Type B pancreatic cell (in vitro differentiated cells): ENCODE measurements at places on chromosomes 1 and 21.

DNA sequence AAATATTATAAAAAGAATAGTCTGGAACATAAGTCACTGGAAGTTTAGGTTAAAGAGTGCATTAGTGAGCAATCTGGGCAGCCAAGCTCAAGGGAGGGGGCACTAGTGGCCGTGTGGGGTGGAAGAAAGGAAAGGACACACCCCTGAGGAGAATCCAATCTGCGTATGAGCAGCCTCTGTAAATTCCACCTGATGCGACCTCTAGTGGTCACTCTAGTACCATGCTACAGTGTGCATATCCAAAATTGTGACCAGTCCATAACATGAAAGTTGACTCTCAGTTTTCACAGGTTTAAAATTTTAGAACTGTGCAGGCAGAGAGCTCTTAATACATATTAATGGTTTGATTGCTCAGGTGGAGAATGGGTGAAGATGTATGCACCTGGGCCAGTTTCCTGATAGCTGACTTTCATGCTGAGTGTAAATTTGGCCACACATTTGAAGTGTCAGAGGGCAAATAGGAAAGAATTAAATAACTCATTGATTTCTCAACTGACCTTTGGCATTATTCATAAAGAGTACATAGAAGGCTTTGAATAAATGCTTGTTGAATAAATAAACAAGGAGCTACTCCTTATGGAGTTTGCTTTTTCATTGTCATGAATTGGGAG lies 105.9 kb upstream of the C21orf91 start:
- no peak for DNase-seq

DNA sequence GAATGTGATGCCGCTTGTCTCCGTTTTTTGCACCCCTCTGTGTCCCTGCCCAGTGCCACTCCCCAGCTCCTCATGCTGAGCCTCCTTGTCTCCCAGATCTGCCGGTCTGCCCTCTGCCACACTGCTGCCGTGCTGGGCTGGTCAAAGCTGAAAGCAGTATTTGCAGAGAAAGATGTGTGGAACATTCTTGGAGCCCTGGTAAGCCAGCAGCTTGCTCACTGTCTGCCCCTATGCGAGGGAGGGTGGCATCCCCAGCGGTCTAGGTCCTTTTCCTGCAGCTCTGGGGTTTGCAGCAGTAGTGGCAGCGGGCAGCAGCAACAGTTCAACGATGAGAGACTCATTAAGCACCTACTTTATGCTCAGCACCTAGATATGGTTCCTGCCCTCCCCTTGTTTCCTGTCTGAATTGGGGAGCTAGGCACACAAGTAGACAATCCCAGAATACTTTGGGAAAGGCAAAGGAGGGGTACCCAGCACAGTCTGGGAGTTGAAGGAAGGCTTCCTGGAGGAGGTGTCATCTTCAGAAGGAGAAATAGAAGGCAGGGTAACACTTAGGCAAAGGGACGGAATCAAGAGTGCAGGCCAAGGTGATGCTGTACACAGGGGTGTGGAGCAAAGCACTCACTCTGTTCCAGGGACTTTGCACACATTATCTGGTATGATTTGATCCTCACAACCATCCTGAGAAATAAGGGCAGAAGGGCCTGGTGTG lies 63.1 kb downstream of the KIF21B start:
- DNase-seq = no peak

DNA sequence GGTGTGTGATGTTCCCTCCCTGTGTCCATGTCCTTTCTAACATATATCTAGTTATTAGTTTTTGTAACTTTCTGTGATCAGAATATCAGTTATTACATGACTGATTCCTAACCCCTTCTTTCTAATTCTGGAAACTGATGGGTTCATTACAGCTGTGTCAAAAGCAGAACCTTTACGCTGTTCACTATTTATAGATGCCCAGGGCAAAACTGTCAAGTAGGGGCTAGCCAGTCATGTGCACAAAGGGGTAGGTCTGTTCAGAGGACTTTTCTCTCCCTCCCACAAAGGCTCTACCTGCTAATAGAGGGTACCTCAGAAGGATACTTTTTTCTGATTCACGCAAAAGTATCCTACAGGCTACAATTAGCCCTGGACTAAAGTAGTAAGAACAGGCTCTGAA lies 79.2 kb downstream of the NRDC start:
- no peak for DNase-seq

DNA sequence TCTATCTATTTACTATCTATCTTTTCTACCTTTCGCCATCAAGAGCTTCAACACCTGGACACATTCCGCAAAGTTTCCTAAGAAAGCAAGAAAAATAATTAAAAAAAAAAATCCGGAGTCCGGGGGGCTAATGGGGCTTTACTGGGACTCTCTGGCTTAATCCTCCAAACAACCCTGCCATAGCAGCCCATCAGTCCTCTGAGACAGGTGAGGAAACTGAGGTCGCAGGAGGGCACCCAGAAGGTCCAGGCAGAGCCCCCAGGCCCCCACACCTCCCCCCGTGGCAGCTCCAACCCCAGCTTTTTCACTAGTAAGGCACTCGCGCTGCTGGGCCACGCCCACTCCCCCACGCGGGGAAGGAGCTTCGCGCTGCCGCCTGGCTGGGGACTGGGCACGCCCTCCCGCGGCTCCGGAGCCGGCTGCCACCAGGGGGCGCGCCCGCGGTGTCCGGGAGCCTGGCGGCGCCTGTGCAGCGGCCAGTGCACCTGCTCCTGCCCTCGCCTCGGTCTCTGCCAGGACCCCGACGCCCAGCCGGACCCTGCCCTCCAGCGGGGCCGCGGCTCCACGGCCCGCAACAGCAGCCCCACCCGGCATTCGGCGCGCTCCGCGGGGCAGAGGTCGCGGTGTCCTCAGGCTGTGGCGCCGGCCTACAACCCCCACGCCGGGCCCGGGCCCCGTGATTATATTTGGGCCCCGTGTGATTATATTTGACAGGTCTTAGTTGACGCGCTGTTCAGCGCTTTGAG lies 54.1 kb upstream of the SAMD11 start:
- peak; percentile 83 for DNase-seq

DNA sequence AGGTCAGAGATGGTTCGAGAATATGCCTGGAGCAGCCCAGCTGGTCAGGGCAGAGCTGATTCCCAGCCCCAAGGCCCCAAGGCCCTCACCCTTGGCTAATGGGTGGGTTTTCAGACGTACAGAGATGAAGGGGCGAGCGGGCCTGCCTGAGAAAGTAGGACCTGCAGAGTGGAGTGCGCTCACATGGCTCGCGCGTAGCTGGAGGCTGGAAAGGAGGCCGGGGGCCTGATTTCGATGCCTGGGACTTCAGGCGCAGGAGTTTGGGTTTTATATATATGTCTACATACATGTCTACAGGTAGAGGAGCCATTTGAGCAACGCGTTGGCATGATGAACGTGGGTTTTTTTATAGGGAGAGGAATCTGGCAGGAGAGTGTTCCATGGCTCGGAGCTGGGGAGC lies 8.9 kb downstream of the COQ8A start:
- DNase-seq = no peak

GRCh38 chr1:6172549-6172948 lies 7.6 kb downstream of the CHD5 start:
- DNase-seq = no peak

DNA sequence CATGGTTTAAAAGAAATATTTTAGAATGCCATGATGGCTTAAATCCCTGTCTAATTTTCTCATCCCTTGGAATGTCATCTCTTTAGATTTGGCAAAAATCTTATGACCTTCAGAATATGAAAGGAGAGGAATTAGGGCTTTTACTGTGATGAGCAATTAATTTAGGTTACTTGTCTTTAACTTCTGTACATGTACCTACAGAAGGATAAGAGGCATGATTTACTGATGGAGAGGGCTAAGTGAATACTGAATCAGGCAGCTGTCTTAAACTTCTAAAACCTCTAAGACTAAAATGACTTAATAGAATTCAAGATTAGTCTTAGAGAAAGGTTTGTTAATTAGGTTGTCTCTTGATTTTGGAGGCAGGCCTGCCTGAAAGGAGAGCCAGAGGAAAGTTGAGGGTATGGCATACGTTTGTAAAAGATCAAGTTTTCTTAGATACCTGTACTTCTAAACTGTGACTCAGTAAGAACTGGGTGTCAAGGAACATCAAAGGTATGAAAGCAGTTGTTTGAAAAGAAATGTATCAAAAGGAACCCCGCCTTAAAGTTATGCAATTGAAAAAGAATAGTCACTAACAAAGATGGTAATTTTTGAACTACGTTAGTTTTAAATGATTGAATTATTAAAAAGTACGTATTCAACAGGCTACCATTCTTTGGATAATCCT lies 12.5 kb downstream of the MACO1 start:
- no peak for DNase-seq

GRCh38 chr1:166330096-166330495 lies 163.3 kb upstream of the FAM78B start:
- no peak for DNase-seq

GRCh38 chr1:232696466-232696865 lies 66.5 kb upstream of the SIPA1L2 start:
- no peak for DNase-seq

DNA sequence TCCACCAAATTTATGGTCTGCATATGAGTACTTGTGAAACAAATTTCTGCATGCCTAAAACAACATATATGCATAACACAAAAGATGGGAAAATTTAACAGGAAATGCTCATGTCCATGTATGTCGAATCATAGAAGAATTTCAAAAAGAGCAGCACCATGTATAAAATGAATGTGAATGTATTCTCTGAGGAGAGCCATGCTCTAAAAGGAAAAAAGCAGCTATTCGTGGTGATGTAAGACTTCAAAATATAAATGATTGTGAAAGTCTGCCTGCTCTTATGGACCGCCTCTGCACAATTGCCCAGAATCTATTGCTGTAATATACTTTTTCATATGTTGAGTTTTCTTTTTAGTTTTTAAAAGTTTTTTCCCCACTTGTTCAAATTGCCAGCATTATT lies 66.8 kb downstream of the EPB41 start:
- no peak for DNase-seq

DNA sequence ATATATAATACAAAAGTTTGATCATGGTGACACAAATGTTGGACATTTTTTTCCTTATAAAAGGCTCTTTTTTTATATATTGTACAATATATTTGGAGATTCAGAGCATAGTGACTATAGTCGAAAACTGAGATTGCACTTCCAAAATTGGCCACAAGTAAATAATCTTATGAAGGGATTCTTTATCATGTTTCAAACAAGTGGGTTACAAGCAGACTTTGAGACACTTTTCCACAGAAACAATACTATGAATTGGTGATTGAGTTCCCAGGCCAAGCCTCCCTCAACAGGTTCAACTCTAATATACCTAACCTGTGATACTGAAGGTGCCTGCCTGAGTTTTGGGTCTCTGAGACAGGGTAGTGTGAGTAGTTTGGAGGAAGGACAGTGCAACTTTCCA lies 13.8 kb downstream of the LEPR start:
- no peak for DNase-seq

- DNase-seq = no peak
Measured at GRCh38 chr1:39046613-39047210, 20.6 kb downstream of the NDUFS5 start.

GRCh38 chr1:31221072-31221471 lies 18.6 kb downstream of the NKAIN1 start:
- no peak for DNase-seq

DNA sequence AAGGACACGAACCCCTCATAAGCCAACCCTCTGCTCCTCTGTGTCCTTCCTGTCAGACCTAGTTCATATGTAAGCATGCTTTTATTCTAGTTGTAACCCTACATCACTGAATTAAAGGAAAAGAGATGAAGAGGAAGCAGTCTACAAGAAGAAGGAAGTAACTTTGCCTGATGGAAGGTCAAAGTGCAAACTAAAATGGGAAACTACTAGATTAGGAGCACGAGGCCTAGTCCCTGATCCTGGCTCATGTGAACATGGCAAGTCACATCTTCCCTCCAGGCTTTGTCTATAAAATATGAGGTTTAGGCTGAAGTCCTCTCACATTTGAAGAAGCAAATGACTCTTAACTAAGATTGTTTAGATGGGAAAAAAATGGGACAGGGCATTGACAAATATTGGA lies 13.2 kb downstream of the ZMYND12 start:
- no peak for DNase-seq

- no peak for DNase-seq
Measured at GRCh38 chr1:231103961-231104360, 57.9 kb upstream of the TRIM67 start.

GRCh38 chr1:184031409-184032107 lies 6.0 kb downstream of the COLGALT2 start:
- DNase-seq = no peak

DNA sequence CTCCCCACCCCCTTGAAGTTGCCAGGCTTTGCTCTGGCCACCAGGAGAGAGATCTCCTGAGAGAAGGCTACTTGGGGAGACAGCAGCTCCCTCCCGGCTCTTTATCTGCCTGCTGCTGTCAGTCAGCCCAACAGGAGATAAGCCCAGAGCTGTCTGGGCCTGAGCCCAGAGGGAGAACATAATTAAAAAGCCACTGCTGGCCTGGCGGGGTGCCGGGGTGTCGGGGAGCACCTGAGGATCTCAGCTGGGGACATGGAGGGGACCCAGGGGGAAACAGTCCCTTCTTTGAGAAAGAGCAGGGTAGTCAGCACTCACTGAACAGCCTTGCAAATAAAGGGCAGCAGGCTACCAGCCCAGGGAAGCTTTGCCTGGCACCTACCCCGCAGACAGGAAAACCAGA lies 17.9 kb downstream of the VWA5B1 start:
- DNase-seq = no peak

- no peak for DNase-seq
Measured at GRCh38 chr1:111647736-111648135, 28.1 kb downstream of the RAP1A start.

- no peak for DNase-seq
Measured at GRCh38 chr1:168531615-168532345, 12.0 kb downstream of the XCL2 start.

DNA sequence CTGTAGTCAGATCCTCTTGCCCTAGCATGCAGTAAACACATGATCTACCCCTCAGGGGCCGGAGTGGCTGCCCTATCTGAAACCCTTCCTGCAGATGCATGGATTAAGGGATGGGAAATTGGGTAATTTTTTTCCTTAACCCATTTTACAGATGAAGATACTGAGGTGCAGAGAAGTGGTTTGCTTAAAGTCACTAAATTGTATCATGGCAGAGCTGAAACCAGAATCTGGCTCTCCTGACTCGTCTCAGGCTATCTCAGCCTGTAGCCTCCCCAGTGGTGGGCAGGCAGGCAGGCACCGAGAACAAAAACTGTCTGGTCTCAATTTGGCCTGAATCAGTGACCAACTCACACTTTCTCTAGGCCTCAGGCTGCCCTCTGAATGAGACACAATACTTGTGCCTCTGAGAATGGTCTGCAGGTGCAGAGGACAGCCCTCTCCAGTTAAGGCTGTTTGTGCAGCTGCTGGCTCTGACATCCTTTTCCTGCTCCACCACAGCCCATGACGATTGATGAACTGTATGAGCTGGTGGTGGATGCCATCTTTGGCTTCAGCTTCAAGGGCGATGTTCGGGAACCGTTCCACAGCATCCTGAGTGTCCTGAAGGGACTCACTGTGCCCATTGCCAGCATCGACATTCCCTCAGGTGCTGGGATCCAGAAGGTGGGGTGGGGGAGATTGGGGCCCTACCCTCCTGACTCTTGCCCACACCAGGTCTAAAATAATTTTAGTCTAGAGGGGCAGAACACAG lies 1.5 kb downstream of the NAXE start:
- DNase-seq = no peak

- no peak for DNase-seq
Measured at GRCh38 chr1:115839679-115840237, 1.2 kb downstream of the NHLH2 start.

GRCh38 chr1:201982082-201982622 lies 296 bp upstream of the RNPEP start:
- DNase-seq = peak; percentile 86

- DNase-seq = no peak
Measured at GRCh38 chr1:15736892-15737261, 819 bp downstream of the SLC25A34 start.
